ENCODE measurements at places on chromosomes 6 and 20.

DNA sequence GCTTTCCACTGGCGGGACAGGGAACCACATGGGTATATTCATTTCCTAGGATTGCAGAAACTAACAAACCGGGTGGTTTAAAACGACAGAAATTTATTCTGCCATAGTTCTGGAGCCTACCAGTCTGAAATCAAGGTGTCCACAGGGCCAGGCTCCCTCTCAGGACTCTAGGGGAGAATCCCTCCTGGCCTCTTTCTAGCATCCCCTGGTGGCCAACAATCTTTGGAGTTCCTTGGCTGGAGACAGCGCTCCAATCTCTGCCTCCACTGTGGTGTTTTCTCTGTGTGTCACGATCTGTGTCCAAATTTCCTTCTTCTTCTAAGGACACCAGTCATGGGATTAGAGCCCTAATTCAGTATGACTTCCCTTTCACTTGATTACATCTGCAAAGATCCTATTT, 95.0 kb downstream of the SCML4 start:
- DNase-seq: no peak

GRCh38 chr20:17859616-17860232, 108.9 kb downstream of the SNX5 start:
- no peak for DNase-seq

- no peak for DNase-seq
These were observed 179.8 kb downstream of the GMPR start for GRCh38 chr6:16418151-16418550.

GRCh38 chr20:4848041-4848440, 126.3 kb downstream of the PRND start:
- no peak for DNase-seq

DNA sequence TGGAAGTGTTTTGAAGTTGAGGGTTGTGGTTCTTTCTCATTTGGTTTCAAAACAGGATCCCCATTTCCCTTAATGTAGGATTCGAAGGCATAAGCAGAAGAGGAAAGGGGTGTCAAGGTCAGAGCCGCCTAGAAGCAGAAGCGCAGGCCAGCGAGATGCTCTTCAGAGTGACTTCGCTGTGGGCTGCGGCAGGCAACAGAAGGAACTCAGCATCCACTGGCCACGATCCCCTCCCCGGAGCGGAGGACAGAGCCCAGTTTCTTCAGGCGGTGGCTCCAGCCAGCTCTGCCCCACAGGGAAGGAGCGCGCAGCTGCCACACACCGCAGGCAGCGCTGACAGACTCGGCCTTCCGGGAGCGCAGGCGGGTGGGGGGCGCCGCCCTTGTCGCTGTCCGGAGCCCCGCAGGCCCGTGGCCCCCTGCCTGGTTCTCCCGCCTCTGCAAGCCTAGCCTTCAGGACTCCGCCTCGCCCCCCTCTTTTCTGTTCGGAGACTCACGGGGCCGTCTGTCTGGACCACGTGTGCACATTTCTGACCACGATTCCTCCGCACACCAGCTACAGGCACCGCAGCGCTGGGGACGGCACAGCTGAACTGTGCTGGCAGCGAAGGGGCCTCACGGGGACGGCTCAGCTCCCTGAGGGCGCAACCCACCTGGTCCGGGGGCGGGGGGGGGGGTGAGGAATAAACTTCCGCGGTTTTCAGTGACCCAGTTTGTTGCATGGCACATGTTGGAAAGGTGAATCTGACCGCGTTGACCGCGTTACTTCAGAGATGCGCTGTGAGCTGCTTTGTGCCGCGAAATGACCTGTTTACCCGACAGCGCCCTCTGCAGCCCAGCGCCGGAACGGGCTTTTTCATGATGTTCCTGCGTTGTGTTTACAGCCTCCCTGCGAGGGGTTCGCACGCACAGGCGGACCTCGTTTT, 26.1 kb downstream of the TTLL2 start:
- peak; percentile 70 for DNase-seq

GRCh38 chr6:161436106-161436876, 162.4 kb upstream of the AGPAT4 start:
- DNase-seq: no peak

DNA sequence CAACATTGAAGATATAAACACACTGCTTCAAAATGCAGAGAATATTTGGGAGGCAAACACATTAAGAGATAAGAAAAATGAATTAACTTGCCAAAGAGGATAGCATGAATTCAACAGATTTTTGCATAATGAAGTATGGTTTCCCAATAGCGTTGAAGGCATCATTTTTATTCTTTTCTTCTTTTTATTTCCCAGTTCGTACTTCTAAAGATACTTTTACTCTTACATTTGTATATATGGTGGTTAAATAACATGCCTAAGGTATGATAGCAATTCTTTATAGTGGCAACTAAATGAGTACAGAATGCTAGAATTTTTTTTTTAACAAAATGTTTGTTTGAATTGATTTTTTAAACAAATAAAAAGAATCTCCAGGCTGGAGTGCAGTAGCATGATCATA, 473.4 kb upstream of the MARCKS start:
- no peak for DNase-seq
